ENCODE measurements at places on chromosomes 2 and 18.

DNA sequence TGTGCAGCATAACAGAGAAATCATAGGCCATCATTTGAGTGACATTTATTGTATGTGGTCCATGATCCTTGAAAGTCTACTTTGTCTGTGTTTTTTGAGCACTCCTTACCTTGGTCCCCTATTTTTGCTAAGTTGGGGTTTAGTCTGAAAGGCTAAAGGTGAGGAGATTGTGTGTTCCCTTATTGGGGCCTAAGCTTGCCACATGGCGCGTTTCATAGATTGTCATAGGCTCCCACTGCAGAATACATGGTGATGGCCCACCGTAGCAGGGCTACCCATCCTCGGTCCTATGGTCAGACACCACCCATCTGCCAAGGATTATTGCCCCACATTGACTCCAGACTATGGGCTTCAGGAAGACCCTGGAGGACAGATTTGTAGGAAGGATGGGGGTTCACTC is 117.0 kb upstream of the ZSWIM2 start:
- DNase-seq = no peak

DNA sequence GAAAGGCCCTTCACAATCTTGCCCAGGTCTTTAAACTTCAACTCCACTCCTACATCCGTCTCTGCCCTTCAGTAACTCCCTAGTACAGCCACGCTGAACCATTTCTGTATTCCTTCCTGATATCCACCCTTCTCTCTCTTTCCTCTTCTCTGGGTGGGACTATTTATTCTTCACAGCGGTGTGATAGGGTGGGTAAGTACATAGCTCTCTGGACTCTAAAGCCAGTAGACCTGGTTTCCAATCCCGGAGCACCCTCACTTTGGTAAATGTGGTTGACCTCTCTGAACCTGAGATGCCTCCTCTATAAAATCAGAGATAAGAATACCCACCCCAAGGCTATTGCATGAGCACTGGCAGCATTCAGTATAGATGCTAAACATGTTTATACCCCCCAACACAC is 86.7 kb downstream of the ATL2 start:
- DNase-seq = no peak

DNA sequence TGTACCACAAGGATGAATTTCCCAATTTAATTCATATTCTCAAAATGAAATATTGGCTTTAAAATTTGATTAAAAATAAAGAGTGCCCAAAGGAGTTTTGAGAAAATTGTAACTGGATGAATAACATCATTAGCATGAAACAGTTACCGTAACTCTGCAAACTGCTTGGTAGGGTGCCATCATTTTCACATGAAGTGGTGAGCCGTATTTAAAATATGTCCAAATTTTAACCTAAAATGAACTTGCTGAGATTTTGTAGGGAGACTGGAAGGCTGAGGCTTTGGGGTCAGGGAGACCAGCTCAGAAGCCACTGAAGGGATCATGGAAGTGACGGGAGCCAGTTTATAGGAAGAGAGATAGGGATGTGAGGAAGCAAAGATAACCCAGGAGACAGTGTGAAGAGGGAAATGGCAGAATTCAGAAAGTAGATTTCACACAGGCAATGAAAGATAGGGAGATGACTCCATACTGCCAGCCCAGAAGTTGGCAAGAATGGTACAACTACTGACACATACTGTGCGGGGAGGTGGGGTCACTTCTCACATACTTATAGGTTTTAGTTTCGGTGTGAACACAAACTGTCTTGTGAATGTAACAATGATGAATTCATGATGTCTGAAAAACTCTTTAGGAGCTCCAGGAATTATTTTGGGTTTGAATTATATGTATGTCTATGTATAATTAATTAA is 53.8 kb downstream of the EFEMP1 start:
- no peak for DNase-seq

DNA sequence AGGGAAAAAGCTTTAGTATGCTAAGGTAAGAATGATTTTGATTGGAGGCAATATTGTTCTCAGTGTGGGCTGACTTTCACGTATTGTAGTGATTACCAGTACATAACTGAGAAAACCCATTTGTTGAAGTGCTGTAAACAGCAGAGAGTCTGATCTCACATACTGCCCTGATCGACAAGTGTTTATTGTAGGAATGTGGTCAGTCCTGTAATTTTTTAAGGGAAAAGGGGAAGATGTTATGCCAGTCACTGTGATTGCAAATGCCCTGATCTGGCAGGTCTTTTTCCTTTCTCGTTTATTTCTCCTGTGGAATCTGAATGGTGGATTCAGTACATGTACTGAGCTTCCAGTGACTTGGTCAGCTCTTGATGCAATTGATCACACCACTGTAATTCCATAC is 11.5 kb downstream of the SPATS2L start:
- no peak for DNase-seq

DNA sequence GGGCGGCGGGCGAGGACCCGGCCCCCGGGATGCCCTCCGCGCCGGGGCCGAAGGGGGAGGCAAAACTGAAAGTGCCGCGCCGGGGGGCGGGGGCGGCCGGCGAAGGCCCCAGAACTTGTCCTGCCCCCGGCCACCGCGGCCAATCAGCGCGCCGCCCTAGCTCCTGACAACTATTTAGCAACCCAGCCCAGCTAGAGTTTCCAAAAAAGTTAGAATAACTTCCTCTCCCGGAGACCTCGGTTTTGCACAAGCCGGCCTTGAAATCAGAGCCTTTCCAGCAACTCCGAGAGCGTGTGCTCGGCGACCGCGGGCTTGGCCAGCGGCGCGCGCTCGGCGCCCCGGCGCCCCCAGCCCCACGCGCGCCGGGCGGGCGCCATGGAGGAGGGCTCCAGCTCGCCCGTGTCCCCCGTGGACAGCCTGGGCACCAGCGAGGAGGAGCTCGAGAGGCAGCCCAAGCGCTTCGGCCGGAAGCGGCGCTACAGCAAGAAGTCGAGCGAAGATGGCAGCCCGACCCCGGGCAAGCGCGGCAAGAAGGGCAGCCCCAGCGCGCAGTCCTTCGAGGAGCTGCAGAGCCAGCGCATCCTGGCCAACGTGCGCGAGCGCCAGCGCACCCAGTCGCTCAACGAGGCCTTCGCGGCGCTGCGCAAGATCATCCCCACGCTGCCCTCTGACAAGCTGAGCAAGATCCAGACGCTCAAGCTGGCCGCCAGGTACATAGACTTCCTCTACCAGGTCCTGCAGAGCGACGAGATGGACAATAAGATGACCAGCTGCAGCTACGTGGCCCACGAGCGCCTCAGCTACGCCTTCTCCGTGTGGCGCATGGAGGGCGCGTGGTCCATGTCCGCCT is at the start of gene TWIST2:
Gene TWIST2 (plus strand): TSS at position 245 of the 850 bp plus-strand sequence. CDS start 131 bp downstream, at position 376.
- DNase-seq = no peak

GRCh38 chr2:57862153-57862552 is 184.5 kb upstream of the VRK2 start:
- no peak for DNase-seq

- no peak for DNase-seq
Measured at GRCh38 chr2:233638836-233639235, 2.6 kb downstream of the UGT1A10 start.

GRCh38 chr2:136049991-136050920 is 64.8 kb upstream of the DARS1 start:
- DNase-seq = no peak

DNA sequence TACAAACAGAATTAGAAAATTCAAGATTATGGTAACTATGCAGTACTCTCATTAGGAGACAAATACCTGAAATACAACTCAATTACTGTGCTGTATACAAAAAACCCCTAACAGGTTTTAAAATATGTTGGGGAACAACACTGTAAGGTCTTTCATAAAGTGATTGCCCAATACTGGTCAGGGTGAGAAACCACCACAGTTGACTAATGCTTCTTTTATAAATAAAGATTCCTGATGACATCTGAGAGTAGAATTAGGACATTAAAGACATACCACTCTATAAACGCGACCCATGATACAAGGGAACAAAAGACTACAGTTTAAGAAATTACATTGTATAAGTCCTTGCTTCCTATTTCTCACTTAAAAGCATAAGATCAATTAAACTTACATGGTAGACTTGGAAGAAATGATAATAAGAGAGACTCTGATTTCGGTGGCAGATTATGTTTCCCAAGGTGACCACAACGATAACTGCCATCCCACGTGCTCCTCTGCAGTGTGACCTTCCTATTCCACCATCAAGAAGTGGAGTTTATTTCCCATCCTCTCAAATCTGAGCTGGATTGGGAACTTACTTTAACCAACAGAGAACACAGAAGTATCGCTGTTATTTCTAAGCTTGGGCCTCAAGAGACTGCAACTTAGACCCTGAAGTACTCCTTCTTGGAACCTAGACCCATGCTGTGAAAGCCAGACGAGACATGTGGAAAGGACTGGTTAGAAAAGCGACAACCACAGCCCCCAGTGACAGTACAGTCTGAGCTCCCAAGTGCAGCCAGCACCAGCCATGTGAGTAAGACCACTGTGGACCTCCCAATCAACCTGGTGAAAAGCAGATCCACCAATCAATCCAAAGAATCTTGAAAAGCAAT is 52.3 kb downstream of the ZNF521 start:
- DNase-seq = no peak

DNA sequence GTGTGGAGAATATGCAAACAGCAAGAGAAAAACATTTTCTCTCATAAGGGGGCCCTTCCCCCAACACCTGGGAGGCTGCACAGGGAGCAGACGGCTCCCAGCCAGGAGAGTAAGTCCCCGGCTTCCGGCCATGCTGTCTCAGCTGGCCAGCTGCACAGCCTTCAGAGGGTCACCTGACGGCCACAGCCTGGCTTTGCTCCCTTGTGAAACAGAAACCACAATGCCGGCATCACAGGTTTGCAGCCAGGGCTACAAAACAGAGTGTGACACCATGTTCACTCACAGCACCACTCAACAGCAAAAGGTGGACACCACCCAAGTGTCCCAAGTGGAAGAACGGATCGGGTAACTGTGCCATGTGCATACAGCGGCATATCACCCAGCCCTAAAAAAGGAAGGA is 86.9 kb upstream of the GPC1 start:
- no peak for DNase-seq

DNA sequence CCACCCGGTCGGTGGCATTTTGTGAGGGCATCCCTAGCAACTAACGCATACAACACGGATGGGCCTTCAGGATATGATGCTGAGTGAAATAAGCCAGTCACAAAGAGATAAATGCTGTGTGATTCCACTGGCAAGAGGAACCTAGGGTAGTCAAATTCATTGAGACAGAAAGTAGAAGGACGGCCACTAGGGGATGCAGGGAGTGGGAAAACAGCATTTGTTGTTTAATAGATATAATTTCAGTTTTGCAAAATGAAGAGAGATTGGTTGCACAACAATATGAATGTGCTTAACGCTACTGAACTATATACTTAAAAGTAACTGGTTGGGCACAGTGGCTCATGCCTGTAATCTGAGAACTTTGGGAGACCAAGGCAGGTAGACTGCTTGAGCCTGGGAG is 112.9 kb downstream of the AFF3 start:
- no peak for DNase-seq

DNA sequence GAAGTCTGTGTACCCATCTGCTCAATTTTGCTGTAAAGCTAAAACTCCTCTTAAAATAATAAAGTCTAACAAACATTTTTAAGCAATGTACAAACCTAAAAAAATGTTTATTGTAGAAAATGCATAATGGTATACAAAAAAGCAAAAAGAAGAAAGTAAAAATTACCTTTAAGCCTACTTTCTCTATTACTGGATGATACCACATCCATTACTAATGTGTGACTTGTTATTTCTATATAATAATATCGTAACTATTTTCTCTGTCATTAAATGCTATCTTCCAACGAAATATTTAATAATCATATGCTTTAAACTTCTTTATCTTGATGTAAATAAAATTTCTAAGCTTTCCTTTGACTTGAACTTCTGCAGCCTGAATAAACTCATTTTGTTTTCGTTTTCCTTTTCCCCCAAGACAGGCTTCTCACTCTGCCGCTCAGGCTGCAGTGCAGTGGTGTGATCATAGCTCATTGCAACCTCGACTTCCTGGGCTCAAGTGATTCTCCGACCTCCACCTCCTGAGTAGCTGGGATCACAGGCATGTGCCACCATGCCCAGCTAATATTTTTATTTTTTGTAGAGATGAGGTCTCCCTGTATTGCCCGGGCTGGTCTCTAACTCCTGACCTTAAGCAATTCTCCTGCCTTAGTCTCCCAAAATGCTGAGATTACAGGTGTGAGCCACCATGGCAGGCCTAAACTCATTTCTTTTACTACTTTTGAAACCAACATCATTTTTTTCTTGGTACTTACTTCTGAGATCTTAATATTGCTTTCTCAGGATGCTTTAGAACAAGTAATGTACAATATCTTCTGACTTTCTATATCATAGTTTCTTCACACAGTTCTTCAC is 18.1 kb upstream of the DNAH7 start:
- DNase-seq = no peak

DNA sequence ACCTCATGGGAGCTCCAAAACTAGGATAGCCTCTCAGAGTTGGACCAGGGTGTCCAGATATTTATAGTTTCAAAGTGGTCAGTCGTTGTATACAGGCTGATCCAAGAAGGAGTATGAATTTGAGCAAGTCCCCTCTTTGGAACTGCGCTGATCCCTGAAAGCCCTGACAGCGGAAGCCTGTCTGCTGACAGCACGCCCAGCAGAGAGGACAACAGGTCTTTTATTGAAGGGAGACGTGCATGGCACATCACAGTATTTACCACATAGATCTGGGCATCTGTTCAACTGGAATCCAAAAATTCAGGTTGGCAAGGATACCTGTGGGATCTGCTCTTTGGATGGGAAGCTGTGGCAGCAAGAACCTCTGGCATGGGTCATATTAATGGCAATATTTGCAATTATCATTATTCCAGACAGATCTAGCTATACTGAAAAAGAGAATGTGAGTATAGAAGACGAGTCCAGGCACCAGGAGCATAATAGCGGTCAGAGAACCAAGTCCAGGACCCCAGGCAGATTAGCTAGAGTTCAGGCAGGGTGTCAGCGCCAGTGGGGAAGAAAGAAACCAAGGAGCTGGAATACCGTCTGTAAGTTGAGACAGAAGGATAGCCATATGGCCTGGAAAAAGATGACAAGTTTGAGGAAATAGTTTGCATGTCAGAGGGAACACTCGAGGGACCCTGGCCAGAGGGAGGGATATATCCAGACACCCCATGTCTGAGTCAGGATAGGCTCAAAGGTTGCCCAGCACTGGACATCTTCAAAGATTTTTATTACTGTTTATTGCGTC is 260.4 kb upstream of the FANCL start:
- DNase-seq = no peak

DNA sequence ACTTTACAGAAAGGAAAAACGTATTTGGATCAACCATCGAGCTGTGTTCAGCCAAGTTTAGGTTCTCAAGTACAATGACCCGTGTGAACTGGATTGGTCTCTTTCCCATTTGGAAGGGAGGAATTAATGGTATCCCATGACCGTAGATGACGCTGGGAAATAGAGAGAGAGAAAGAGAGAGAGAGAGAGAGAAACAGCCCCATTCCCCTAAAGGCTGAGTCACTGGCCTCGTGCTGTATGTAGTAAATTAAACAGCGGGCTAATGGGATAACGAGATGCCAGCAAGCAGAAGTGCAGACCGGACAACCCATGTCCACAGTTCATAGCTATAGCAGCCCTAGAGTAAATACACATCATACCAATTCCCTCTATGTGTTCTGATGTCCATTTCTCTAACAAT is 99.6 kb downstream of the BCL11A start:
- no peak for DNase-seq

GRCh38 chr2:21610304-21610703 is 486.5 kb downstream of the TDRD15 start:
- no peak for DNase-seq

- DNase-seq = no peak
Measured at GRCh38 chr18:51196811-51197660, 445 bp downstream of the MEX3C start.
